ENCODE measurements at places on chromosomes 2 and 18.

- no peak for DNase-seq
Measured at GRCh38 chr2:169362894-169363559, 693 bp upstream of the LRP2 start.

GRCh38 chr2:36805635-36806224 is 109.2 kb downstream of the VIT start:
- DNase-seq: no peak

GRCh38 chr2:230924470-230925341 is at the start of gene GPR55:
GPR55 (minus strand) TSS chr2:230925242; CDS start chr2:230910962, 14,280 bp downstream.
- no peak for DNase-seq

DNA sequence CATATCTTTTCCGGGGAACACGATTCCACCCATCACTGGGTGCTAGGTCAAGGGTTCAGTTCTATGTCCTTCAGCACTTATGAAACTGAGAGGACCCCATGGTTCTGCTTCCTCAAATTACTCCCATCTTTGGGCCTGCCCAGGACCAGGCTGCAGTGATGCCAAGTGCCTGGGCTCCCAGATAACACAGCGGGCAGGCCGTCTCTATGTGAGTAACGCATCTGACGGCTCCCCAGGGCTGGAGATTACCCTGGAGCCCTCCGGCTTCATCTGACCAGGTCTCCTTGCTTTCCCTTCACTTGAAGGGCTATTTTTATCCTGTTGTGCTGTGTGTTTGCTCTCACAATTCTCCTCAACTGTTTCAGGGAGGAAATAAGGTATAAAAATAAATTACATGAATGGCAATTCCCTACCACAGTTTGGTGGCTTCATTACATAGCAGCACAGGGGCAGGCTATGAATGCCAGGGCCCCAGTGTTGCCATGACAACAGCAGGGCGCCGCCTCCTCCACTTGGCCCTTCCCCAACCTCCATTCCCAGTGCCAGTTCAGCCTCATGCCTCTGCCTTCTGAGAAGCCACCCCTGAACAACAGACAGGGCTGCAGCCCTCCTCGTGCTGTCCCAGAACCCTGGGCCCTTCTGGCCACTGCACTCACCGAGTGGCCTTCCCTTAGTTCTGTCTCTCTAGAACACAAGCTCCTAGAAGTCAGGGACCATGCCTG is 25.4 kb upstream of the TMEM131 start:
- DNase-seq: no peak
